ENCODE measurements at places on chromosomes 16 and 17. TPM values are rescaled to one million over a fixed set of nuclear protein-coding genes. Genes with fewer than 3 reads are reported as not detected.

The FOXN1 gene
- not detected for polyA plus RNA-seq

The CHST4 gene
- polyA plus RNA-seq: 0.08 TPM

- H3K4me3 ChIP-seq: no peak overlapping the region
- peaks cover 12% of the 10 kb centered on the region for H3K36me3 ChIP-seq
- no peaks in the 10 kb centered on the region for H3K27me3 ChIP-seq
- H3K27ac ChIP-seq: no peak overlapping the region
Observed at GRCh38 chr17:66634193-66634592, 200.7 kb upstream of the CACNG5 start.

GRCh38 chr17:76408037-76408849 lies 23.8 kb downstream of the SPHK1 start:
- no peaks in the 10 kb centered on the region for H3K4me1 ChIP-seq
- H3K4me3 ChIP-seq: no peak overlapping the region
- DNase-seq: peak; percentile 82
- no peaks in the 10 kb centered on the region for H3K27me3 ChIP-seq
